ENCODE measurements at places on chromosomes 5 and 9.

DNA sequence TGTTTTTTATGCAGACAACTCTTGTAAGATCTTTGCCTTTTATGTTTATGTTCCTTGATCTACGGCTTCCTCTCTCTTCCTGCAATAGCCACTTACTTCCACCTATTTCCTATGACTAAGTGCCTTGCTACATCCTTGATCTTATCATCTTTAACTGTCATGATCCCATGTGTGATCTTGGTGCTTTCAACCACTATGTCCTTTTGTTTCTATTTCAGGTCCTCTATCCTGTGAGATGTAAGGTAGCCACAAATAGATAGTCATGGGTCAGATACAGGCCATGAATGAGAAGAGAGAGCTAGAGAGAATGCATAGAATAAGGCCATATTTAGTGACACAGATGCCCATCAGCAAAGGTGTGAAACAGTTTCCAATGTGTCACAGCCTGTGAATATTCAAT is 243.6 kb upstream of the HAPLN1 start:
- DNase-seq = no peak

GRCh38 chr5:60101573-60101972 is 208.0 kb upstream of the PDE4D start:
- DNase-seq = no peak

DNA sequence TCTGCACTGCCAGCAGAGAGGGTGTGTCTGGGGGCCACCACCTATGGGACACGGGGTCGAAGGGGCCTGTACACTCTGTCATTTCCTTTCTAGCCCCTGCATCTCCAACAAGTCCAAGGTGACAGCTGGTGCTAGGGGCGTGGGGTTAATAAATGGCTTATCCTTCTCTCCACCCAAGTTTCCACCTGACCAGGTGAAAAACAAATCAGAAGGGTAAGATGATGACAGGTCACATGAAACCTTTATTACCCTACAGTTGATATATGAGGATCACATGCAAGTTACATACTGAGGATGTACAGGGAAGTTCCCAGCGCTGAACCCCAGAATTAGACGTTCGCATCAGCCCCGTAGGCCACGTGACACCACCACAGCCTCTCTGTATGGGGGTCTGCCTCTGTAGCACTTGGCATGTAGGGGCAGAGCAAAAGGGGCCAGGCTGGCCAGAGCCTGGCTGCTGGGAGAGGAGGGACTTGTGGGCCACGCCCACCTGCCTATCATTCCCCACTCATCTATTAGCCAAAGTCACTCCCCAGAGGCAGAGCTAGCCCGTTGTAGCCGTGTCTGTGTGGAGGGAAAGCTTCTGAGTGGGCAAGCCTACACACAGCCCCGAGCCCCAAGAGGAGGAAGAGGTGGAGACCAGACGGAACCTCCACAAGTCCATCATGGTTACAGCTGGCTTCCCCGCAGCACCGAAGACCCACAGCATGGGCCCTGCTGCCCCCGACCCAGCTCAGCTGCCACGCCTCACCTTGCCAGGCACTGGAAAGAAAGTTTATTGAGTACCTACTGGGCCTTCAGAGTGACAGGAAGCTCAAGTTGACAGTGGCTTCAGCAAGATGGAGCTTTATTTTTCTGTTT is 2.2 kb downstream of the TMEM141 start:
- no peak for DNase-seq

DNA sequence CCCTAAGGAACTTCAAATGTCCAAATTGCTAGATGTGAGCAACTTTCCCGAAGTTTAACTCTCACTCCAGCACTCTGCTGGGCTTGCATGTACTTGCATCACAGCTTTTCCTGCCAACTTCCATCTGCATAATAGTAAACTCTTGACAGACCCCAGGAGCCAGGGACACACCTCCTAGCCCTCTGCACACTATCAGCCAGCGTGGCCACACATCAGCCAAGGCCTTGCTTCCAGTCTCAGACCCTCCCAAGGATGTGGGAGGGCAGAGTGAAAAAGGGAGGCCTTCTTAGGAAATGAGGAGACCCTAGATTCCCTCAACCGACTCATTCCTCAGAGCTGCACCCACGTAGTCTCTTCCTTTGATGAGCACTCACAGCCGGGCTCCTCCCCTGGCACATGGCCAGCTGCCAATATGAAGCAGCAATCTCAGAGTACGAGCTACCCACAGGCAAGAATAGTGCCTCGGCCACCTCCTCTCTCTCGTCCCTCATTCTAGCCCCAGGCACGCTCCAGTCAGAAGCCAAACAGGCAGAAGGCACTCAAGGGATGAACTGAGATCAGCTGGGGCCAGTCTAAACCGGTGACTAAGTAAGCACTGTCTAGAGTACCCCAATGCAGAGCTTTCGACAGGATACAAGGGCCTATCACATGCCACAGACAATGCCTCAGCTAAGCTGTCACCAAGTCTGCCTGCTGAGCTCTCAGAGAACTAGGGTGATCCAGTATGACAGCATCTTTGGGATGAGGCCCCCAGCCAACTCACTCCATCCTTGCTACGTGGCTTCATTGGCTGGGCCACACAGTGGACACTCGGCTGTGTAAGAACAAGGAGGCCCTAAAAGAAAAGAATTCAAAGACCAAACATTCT is 2.3 kb downstream of the P4HA2 start:
- no peak for DNase-seq

DNA sequence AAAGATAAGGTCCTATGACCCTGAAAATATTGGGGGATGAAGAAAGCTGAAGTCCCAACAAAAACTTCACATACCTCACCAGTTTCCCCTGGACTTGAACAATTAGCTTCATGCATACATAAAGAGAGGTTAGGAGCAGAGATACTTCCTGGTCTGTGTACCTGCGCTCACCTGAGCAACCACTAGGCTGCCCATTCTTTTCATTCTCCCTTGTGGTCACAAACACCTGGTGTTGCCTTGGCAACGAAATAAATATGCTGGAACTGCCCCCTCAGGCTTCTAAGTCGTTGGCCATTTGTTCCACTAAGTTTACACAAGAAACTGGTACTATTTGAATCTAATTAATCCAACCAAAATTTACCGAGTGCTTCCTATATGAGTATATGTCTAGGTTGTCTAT is 18.1 kb downstream of the OTP start:
- DNase-seq = no peak

- no peak for DNase-seq
Measured at GRCh38 chr5:2430606-2431005, 320.9 kb downstream of the IRX2 start.

GRCh38 chr9:100099722-100100042 is 639 bp downstream of the INVS start:
- peak; percentile 29 for DNase-seq

Measured in activated naive CD4-positive, alpha-beta T cell treated with anti-CD3 and anti-CD28 coated beads, Interleukin-2, amount 10 ng/mL, durations not matched to agents 7 days and 5 days (primary cell).